Stimulated activated naive CD4-positive, alpha-beta T cell (primary cell): ENCODE measurements at places on chromosomes 5 and 9.

GRCh38 chr9:94002316-94003140 lies 47.4 kb upstream of the BARX1 start:
- DNase-seq: no peak

DNA sequence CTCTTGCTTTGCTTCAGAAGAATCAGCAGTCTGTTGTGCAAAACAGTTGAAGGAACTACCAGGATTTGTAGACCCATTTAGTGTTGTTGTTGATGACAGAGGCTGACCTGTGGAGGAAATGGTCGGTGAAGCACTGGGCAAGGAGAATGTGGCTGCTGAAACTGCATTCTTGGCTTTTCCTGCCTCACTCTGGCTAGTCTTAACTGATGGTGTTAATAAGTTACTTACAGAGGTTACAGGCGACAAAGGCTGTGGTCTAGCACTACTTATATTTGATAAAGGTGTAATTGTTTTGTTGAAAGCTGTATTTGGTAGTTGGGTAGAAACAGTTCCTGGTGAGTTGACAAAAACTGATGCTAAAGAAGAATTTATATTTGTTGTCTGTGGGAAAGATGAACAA lies 31.5 kb downstream of the MLANA start:
- no peak for DNase-seq

GRCh38 chr9:6977761-6978160 lies 220.0 kb downstream of the KDM4C start:
- no peak for DNase-seq

- DNase-seq: no peak
Measured at GRCh38 chr5:178450121-178451028, 139.8 kb downstream of the COL23A1 start.

GRCh38 chr9:34498553-34498952 lies 24.2 kb downstream of the ENHO start:
- DNase-seq: no peak

DNA sequence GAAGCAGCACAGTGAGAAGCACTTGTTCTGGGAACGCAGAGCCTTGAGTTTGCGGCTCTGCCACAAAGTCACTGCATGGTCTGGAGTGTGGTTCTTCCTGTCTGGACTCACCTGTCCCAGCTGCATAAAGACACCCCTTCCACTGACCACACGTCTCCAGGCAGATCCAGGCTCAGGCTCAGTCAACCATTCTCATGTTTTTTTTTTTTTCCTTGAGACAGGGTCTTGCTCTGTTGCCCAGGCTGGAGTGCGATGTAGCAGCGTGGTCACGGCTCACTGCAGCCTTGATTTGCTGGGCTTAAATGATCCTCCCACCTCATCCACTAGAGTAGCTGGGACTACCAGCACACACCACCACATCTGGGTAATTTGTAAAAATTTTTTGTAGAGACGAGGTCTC lies 102.9 kb upstream of the KLF4 start:
- DNase-seq: no peak

DNA sequence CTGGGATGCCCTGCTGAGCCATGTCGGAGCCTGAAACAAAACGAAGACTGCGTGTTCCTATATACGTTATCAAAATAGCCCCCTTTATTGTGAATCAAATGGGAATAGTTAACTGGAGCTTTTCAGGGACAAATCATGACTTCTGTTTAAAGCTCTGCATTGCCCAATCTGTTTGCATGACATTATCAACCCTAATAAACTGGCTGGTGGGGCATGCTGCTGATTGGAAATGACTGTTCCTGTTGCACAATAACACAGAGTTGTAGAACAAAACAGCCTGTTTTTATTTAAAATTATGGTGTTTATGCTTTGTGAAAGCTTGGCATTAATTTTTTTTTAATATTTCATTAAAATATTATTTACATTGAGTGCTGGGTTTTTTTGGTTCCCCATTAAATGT lies 215.5 kb downstream of the TMEM167A start:
- no peak for DNase-seq

DNA sequence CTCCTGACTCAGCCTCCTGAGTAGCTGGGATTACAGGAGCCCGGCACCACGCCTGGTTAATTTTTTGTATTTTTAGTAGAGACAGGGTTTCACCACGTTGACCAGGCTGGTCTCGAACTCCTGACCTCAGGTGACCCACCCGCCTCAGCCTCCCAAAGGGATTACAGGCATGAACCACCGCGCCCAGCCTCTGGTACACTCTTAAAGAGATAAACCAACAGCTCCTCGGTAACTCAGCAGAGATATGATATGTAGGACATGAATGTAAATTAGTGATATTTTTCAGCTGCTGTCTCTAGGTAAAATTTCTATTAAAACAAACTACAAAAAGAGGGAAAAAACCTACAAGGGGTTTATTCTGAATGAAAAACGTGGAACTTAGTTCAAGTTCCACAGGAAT lies 42.8 kb upstream of the HK3 start:
- no peak for DNase-seq

DNA sequence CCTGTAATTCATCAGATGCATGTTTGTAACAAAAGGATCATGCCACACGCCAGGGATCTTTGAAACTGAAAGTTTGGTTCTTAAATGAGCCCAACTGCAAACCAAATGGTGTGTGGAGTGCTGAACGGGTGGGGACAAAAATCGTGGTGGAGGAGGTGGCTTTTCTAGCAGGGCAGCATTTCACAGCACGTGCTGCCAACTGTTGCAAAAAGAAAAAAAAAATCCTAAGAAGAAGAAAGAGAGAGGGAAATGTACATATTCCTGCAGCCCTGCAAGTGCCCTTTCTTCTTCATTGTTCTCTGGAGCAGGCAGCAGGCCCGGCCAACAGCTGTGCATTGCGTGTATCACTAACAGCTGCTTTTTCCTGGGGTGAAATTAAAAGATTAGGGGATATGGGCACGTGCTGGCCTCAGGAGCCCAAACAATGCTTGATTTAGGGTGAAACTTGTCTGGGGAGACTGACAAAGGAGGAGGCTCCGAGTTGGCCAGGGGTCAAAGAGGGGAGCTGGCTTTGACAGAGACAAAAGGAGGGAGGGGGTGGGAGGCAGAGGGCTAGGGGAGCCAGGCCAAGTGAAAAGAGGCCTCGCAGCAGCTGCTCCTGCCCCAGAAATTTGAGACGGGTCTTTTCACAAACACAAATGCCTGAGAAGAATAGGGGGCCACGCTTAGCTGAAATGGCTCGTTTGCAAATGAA lies 73.0 kb downstream of the GADD45G start:
- no peak for DNase-seq

- no peak for DNase-seq
Measured at GRCh38 chr9:91682806-91683205, 259.2 kb upstream of the NFIL3 start.

DNA sequence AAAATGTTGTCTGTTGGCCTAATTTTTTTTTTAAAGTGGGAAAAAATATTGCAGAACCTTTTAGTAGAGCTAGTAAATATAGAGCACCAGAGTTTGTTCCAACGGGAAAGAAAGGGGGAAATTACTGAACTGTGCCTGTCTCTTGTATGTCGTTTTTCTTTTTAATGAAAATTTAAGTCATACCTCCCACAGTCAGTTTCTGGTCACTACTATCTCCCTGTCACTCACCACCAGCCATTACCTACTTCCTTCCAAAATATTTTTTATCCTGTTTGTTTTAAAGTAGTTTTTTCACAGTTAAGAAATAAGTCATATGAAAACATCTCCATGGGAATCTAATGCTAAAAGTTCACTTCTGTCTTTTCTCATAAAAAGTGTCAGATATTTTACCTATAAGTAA lies 21.3 kb downstream of the GPR151 start:
- DNase-seq: no peak

GRCh38 chr5:10934783-10935355 lies 173.8 kb upstream of the DAP start:
- no peak for DNase-seq

DNA sequence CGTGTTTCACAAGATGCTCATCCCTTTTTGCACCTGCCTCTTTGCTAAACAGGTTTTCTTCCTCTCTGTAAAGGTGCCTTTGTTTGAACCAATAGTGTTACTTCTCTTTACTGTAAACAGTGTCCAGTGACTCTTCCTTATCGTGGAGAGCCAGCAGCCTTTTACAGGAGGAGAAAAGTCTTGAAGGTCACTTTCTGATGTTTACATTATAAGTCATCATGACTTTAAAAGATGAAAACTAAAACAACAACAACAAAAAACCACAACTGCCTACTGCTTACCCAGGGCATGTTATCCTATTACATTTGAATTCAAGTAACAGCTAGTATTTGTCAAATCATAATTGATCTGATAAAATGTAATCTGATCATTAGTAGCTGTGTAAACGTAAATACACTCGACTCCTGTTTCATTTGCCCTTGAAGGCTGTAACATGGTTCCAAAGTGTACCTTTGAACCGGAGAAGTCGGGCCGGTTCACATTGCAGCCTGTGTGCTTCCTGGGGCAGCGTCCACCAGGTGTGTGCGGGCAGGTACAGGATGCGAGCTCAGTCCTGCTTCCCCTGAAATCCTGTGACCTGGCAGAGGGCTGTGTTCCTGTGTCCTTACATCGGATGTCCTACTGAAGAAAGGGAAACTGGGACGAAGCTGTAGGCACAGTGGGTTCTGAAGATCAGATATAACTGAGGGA lies 118.1 kb downstream of the C9orf152 start:
- no peak for DNase-seq

DNA sequence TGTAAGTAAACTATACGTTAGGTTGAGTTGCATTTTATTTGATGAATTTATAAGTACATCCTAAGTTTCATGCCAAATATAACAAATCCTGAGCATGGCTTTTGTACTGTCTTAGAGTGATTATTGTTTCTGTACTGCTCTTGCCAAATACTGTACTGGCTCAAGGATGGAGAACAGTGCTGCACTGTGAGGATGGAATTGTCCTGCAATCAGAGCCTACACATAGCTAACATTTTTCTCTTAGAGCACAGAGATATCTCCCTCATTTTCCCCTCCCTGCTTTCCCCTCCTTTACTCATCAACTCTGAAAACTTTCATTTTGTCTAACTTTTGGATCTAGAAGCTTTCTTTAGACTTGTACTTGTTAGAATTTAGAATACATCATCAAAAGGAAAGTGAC lies 28.3 kb downstream of the LRRC70 start:
- DNase-seq: no peak

GRCh38 chr9:104104360-104104759 lies 10.3 kb downstream of the SMC2 start:
- DNase-seq: no peak

- no peak for DNase-seq
Measured at GRCh38 chr5:163434401-163434866, 3.0 kb upstream of the CCNG1 start.

DNA sequence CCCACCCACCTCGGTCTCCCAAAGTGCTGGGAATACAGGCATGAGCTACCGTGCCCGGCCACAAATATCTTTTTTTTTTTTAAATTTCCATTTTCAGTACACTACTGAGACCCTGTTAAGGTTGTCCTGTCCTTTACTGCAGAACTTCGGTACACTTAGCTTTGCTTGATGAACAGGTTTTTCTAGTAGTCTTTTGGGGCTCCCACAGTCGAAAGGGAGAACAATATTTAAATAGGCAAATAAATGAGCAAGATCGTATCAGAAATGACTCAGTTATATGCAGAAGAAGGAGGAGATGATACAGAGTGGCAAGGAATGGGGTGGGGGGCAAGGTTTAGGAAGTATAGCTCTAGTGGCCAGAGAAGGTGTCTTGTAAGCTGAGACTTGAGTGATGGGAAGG lies 52.7 kb downstream of the MSX2 start:
- DNase-seq: no peak

DNA sequence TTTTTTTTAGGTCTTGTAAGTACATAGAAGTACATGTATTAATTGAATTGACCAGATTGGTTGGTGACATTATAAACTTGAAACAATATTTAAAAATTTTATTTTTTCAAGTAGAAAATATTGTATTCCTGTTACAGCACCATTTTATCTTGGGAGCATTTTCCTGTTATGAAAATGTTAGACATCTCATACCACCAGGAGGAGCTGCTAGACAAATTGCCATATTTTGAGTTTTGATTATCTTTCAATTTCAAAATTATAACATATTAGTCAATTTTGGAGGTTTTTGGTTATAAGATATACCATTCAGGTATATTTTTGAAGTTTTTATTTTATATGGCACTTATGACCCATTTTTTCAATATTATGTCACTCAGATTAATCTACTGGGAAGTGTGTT lies 84.4 kb downstream of the CNTLN start:
- no peak for DNase-seq

DNA sequence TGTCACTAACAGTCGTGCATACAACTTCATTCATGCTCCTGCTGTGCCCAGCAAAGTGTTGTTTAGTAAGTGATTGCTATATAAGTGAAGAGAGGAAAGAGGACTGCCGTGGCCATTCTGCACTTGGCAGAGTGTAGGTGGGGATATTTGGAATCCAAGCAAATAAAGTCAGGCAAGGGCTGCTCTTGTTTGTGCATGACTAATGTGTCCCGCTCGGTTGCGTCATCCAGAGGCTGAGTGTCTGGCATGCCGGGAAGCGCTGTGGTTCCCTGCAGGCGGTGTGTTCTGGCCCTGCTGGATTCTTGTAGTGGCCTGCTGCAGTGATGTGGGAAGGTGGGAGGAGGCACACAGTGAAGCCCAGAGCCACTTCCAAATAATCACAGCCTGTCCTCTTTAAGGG lies 136.9 kb upstream of the ANKH start:
- DNase-seq: no peak

DNA sequence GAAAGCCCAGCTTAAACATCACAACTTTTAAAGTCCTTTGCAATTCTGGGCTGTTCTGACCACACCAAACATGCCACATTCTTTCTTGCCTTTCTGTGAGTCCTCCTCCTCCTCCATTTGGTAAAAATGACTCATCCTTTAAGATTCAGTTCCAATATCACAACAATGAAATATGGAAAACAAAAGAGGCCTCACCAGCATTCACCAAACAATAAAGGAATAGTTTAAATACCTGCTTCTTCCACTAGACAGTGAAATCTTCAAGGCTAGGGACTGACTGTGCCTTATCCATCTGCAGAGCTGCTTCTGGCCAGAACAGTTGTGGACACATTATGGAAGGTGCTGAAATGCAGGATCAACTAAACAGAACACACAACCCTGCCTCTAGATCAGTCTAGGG lies 36.0 kb downstream of the NR6A1 start:
- DNase-seq: no peak

DNA sequence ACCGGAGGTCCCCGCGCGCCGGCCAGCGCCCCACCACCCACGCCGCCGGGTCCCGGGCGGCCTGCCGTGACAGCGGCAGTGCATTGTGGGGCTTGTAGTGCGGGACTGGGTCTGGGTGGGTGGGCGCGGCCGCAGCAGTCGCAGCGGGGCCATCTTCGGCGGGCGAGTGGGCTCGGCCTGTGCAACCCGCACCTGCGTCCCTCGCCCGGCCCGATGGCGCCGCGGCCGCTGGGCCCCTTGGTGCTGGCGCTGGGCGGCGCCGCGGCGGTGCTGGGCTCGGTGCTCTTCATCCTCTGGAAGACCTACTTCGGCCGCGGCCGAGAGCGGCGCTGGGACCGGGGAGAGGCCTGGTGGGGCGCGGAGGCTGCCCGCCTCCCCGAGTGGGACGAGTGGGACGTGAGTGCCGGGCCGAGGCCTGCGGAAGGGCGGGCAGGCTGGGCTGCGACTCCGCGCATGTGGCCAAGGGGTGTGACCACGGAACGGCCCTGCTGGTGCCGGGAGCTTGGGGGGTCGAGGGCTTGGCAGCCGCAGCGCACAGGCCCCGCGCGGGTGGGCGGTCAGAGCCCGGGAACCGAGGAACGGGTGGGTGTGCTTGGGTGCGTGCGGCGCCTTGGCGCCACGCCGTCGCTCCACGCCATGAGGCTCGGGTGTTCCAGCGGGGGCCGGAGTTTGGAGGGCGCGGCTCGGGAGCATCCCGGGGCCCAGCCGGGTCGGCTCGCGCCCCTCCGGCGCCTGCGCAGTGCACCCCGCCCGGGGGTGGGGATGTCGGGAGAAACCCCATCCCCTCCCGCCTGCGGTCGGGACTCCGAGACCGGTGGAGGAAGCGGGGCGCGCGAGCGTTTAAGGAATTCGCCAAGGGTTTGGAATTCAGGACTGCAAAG lies at the start of gene ARL10:
TSS of gene ARL10 (plus strand) at position 137 of the 881 bp plus-strand sequence. CDS start at position 214, 77 bp downstream.
- DNase-seq: peak; percentile 56
